RPMI7951 (cell line): ENCODE measurements at places on chromosomes 2 and 18.

- DNase-seq: no peak
Observed at GRCh38 chr2:8458503-8459459, 223.1 kb upstream of the ID2 start.

DNA sequence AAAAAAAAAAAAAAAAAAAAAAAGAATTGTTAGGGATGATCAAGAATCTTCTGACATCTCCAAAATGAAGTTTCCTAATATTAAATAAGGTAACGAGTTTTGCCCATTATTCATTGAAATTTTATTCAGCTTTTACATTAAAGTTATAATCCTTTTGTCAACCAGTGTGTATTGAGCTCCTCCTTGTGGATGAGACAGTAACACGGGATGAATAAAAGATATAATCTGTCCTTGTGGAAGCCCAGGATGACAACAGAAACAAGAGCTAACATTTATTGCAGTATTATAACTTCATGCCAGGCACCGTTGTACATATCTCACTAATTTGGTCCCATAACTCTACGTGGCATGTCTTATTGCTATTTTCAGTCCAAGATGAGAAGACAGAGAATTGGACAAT is 33.4 kb upstream of the SERPINB7 start:
- peak; percentile 29 for DNase-seq

DNA sequence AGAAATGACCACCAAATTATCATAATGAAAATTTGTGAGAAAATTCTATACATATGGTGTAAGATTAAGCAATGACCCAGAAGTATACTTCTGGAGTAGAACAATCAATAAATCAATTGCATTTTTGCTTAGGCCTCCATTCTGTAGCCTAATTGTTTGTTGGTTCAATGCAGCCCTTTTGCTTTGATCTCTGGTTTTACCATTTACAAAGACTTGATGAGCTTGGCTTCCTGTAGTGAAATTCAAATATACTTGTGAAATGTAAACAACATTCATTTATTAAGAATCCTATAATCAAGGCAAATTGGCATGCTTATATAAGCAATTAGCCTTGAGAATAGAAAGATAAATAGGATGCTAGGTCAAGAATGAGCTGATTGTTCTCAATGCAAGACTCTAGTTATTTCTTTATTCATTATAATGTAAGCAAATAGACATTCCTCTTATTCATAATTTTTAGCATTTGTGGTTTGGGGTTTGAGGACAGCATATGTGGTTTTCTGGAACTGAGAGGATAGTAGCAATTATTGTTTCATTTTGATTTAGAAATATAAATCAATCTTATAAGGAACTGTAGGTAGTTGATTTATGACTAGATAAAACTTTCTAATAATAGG is 9.7 kb downstream of the FMNL2 start:
- no peak for DNase-seq

- no peak for DNase-seq
Observed at GRCh38 chr2:128832946-128833663, 514.4 kb upstream of the HS6ST1 start.

DNA sequence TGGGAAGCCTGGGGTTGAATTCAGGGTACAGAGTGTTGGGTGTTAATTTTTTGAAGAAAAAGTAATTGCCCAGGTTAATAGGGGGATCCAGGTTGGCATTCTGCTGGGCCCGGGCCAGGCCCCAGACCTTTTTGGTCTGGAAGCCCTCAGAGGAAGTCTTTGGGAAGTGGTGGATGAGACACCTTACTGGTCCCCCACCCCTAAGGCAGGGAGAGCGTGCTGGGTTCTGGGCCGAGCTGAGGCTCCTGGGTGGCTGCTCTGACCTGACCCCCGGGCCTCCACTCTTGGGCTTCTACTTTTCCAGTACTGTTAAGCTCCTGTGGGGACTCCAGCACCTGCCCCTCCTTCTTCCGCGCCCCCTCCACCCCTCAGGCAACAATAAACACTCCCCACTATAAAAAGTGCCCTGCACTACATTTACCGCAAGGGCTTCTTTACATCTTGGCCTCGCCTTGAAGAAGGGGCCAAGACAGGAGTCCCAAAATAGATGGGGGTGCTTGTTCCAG is 753 bp upstream of the HOXD3 start:
- no peak for DNase-seq

GRCh38 chr18:12154361-12154760 is 60.7 kb downstream of the ANKRD62 start:
- DNase-seq: no peak

DNA sequence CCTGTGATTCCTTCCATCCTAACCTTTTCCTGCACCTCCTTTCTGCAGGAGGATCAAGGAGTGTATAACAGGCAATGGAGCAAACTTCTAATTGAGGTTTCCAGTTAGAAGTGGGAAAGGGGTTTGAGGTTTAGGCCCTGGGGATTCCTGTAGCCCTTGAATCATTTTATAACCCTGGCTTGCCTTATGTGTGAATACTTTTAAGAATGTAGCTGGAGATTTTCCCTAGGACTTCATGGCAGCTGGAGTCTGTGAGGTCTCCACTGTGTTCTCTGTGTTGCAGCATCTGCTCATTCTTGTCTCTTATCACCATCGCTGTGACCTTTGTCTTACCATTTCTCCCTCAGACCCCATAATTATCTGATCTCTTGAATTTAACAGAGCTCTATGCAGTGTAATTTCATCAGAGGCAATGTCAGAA is 370.2 kb upstream of the SLC14A2 start:
- DNase-seq: no peak

DNA sequence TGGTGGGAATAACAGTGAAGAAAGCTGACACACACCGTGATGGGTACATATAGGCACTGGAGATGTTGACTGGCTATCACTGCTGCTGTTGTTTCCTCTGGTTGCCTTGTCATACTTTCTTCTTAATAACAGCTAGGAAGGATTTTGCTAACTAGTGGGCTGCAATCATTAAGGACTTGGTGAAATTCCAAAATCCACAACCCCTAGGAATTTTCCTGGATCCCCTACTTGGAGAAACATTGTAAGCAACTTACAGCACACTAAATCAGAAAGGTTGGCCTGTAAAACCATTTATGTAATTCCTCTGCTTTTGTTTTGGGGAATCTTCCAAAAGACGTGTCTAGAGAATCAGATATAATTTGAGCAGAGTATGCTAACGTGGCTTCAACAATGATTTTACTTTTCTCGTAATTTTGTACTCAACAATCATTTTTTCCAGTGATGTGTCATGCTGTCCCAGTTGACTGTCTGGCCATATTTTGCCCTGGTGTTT is 8.0 kb upstream of the COL3A1 start:
- DNase-seq: no peak

GRCh38 chr2:42927334-42928160 is 135.2 kb upstream of the HAAO start:
- DNase-seq: no peak

DNA sequence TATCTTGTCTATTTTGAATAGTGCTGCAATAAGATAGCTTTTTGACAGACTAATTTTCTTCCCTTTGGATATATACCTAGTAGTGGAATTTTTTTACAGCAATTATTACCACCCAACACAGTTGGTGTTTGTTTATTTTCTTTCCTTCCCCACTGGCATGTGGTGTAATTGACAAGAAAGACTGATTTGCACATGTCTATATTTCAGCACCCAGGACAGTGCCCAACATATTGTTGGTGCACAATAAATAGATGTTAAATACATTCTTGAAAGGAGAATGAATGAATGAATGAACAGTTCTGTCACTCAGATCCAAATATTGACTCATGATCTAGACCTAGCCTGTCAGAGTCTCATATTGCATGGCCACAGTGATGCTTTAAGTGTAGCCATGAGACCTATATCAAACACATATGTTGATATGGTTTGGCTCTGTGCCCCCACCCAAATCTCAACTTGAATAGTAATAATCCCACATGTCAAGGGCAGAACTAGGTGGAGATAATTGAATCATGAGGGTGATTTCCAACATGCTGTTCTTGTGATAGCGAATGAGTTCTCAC is 538.2 kb downstream of the NYAP2 start:
- peak; percentile 26 for DNase-seq

DNA sequence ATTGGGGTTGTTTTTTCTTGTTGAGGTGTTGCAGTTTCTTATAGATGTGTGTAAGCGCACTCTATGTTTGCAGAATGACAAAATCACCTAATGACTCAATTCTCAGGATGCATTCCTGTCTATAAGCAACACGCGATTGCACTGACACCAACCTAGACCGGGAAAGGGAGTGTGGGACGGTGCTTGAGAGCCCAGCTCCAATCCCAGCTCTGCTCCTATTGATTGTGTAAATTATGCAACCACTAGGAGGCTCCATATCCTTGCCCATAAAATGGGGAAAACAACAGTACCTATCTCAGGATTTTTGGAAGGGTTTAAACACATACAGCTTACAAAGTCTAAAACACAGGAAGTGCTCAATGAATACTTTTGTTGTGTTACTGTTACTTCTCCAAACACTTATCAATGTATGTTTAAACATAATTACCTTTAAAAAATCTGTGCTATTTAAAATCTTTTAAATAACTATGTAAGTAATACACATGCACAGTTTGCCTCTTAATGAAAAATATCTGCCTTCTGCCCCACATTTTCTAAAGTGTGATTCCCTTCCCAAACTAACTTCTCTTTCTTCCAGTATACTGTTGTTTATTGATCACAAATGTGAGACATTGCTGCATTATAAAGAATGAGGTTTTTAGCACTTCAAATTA is 132.5 kb downstream of the SPHKAP start:
- DNase-seq: peak; percentile 64

DNA sequence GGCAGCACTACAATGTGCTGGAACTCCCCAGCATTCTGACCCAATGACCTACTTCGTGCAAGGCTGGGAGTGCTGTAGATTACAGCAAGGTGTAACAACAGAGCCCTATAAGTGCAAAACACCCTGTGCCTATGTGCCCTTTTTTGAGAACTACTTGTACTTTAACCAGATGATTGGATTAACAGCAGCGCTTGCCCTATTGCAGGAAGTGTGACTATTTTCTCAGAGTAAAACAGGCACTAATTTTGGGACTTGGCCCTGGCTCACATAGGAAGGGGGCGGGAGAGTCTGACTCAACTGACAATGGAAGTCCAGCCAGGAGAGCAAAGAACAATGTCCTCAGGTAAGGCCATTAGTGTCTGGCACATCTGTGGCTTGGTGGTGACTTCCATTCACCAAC is 35.6 kb upstream of the RNF125 start:
- DNase-seq: no peak

GRCh38 chr2:39778233-39778632 is 825 bp downstream of the THUMPD2 start:
- no peak for DNase-seq

DNA sequence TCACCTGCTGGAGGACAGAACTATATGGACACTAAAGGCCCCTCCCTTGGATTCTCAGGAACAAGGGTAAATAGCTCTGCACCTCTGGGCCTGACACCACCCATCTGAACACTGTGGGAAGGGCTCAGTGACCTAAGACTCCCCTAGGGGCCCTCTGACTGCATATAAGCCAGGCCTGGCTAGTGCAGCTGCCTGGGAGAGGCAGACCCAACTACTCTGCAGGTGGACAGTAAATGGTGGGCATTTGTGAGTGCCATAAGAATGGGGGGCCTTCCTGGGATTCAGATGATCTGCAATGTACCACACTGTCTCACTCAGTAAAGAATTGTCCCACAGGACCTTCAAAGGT is 11.2 kb upstream of the WIPF1 start:
- no peak for DNase-seq

GRCh38 chr2:156305121-156305520 is 27.4 kb downstream of the NR4A2 start:
- no peak for DNase-seq

GRCh38 chr2:219912491-219912921 is 285.1 kb downstream of the SLC4A3 start:
- peak; percentile 15 for DNase-seq

- peak; percentile 94 for DNase-seq
Observed at GRCh38 chr2:44549099-44549471, 187.3 kb downstream of the CAMKMT start.

- no peak for DNase-seq
Observed at GRCh38 chr18:76741346-76741745, 81.0 kb upstream of the ZNF236 start.

DNA sequence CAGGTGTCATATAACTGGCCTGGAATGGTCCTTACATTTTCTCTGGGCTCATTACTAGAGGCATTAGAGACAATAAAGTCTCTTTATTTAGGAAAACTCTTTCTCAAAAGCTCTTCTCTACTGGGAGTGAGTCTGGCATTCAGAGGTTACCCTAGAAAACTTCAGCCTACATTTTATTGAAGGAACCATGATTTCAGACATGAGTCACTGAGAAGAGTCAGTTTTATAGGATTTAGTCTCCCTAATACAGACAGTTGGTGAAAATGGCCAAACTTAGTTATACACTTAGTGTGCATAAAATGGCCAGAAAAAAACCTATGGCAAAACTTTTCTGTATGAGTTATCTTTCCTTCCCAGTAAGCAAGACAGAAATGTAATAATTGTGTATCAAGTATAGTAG is 689.4 kb downstream of the ZEB2 start:
- DNase-seq: no peak

GRCh38 chr2:49490710-49491109 is 336.4 kb upstream of the FSHR start:
- no peak for DNase-seq

DNA sequence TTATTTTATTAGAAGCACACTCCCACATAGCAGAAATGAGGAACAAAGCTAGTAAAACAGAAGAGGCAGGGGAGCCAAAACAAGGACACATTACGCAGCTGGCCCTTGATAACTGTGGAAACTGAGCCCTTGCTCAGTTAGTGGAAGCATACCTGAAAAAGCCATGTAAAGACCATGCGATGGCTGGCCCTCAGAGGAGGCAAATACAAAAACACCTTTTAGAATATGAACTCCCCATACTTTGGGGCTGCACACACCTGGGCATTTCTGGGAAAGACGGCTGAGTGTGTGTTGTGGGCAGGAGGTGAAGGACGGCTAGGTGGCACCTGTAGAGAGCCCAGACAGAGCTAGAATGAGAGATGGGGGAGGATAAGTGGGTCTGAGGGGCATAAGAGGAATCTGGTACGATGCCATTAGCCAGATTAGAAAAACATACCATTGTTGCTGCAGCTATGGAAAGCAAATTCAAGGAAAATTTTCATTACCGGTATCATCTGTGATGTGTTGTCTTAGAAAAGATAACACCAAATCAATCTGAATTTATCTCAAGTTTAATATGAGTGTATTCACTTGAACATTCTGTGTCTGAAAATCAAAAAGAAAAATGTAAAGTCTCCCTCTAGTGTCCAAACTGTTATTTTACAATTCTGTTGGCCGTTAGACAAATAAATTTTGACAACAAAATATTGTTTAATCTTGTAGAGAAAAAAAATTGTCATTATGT is 45.2 kb upstream of the SULT1C3 start:
- peak; percentile 5 for DNase-seq
